Mucosa of descending colon (tissue), 3 donors: ENCODE measurements at places on chromosomes 12 and 14.

- DNase-seq, result no peak
Observed at GRCh38 chr14:61491876-61492434, 170.6 kb downstream of the PRKCH start.

- DNase-seq, result no peak
Observed at GRCh38 chr12:84596266-84596665, 316.3 kb downstream of the SLC6A15 start.

- DNase-seq, result no peak
Observed at GRCh38 chr14:74685056-74685455, 27.8 kb downstream of the AREL1 start.

GRCh38 chr12:110640275-110641025 lies 26.5 kb downstream of the TCTN1 start:
- DNase-seq, result no peak

DNA sequence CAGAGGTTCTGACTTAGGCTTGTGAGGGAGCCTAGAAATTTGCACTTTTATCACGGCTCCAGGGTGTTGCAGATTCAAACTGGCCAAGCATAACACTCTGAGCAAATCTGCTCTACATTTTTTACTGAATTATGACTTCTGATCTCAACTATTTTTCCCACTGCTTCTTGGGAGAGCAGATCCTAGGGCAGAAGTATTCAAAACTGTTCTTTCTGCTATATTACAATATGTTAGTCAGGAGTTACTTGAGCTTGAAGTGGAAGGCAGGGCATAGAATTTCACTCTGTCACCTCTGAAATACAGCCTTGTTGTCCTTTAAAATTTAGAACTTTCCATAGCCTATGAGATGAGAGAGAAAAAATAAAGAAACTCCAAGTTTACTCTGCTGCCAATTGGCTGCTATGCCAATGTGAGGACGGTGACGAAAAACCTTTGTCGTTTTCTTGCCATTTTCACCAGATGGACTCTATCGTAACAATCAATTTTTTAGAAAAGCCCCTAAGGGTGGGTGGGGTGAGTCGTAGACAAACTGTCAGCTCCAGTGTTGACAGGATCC lies 16.4 kb upstream of the KERA start:
- DNase-seq, result no peak

DNA sequence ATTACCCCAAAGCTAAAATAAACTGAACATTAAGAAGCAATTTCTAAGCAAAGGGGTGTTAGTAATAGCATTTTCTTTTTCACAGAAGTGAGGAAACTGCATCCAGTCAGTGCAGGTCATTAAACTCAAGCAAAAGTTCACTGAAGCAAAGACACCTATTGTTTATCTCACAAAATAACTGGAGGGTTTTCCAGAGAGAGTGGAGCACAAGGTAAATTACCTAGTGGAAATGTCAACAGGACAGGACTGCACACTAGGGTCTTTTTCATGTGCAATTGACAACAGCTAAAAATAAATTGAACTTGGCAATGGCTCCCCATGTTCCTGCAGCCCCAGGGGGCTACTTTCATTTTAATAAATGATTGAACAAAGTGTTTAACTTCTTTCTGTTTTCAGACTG lies 742.0 kb downstream of the GALC start:
- no peak for DNase-seq

DNA sequence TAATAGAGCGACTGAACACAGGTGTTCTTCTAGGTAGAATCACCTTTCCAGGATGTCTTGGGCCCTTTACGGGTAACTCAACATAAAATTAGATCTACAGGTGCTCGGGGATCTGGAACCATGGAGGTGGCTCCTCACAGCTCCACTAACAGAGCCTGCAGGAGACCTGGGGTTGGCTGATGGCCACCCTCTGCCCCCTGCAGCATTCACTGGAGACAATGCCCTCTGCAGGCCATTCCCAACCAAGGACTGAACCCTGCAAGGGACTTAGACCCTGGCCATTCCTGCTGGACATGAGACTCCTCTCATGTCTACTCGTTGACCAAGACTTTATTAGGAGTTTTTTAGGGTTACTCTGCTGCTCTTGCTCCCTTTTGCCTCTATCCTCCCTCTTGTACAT lies 58.5 kb upstream of the PPP4R3A start:
- no peak for DNase-seq

- no peak for DNase-seq
Observed at GRCh38 chr12:98343002-98343567, 172.3 kb upstream of the TMPO start.

DNA sequence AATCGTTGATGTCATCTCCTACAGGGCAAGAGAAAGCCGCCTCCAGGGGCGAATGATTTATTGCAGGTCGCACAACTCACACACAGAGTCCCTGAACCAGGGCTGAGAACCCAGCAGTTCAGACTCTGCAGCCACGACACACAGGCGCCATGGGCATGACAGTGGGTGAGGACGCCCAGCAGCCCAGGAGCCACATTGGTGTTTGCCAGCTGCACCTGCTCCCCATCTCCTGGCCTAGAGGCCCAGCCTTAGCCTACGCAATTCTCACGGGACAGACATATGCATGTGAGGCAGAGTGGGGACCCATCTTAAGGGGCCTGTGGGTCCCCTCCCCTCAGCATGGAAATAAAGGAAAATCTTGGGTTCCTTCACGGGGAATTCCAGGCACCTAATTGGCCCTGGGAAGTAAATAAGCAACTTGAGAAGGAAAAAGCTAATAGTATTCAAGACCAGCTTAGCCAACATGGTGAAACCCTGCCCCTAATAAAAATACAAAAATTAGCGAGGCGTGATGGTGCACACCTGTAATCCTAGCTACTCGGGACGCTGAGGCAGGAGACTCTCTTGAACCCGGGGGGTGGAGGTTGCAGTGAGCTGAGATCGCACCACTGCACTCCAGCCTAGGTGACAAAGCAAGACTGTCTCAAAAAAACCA lies 69.3 kb downstream of the RIMBP2 start:
- no peak for DNase-seq

GRCh38 chr12:44532940-44533339 lies 343.2 kb downstream of the NELL2 start:
- DNase-seq, result no peak

DNA sequence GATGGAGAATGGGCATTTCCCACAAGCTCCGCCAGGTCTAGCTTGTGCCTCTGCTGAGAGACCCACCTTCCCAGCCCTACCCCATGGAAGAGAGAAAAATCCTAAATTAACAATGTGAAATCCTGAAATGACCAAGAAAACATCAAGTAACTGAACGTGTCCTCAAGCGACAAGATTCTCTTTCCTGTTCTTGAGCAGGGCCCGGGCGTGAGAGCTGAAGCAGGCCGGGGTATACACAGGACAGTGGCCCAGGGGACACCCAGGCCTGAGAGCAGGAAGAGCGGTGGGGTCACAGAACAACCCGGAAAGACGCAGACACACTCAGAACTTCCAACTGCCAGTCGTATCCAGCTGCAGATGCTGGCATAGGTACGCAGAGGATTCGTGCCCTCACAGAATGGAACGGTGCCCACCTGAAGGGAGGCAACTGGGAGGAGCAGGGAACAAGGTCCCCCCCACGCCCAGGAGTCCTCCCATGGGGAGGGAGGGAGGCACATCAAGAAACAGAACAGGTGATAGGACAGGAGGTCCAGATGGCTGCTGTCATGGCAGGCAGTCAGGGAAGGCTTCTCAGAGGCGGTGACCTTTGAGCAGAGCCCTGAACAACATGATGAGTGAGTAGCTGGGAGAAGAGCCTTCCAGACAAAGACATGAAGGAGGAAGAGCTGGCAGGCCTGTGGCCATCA lies 9.1 kb downstream of the RIMBP2 start:
- no peak for DNase-seq

- no peak for DNase-seq
Observed at GRCh38 chr14:87196436-87196835, 796.5 kb downstream of the GALC start.

GRCh38 chr12:57280211-57281062 lies 29.4 kb upstream of the STAC3 start:
- DNase-seq, result peak; percentile 71

DNA sequence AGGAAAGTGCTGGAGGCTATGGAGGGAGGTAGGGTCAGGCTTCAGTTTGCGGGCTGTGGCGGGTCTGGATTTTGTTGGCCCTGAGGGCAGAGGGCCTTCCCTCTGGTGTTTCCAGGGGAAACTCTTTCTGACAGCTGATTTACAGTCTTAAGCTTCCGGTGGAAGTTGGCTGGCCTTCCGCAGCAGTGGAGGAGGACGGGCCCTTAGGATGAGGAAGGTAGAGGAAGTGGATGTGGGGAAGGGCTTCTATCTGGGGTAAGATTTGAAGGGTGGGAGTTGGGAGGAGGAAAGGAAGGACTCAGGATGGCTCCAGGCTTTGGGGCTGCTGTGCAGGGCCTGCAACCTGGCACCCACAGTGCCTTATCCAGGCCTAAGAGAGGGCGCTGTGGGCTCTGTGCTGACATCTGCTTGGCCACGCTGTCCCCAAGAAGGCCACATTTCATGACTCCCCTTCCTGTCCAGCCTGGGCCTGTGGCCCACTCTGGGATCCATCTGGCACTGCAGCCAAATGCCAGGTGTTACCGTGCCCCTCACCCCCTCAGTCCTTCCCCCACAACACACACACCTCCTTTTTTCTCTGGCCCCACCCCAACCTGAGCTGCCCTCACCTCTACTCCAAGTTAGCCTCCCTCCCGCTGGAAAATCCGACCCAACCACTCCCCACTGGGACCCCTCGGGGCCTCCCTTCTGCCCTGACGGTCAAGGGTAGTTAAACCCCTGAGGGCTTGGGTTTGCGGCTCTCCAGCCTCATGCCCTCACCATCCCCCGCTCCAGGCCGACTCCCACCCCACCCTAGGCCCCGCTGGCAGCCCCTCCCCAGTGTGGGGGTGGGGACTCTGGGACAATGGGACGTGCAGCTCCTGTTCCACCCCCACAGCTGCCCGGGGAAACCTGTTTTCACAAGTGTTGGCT lies 7.7 kb upstream of the PPP1R13B start:
- DNase-seq, result peak; percentile 65

DNA sequence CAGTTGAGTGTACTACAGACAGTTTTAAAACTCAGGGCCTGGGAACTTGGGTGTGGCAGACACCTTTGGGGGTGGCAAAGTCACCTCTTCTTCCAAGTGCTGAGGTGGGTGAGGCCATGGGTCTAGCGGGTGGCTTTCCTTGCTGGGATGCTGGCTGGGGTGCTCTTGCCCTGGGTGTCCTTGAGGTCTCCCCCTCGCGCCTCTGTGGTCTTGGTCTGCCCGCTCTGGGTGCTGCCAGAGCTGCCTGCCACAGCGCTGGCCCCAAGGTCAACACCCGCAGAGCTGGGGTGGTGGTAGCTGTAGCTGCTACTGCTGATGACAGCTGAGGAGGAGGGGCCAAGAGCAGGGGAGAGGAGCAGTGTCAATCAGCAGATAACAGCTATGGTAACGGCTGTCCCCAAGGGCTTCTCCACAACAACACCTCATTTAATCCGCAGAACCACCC lies 6.8 kb downstream of the KRT74 start:
- no peak for DNase-seq

DNA sequence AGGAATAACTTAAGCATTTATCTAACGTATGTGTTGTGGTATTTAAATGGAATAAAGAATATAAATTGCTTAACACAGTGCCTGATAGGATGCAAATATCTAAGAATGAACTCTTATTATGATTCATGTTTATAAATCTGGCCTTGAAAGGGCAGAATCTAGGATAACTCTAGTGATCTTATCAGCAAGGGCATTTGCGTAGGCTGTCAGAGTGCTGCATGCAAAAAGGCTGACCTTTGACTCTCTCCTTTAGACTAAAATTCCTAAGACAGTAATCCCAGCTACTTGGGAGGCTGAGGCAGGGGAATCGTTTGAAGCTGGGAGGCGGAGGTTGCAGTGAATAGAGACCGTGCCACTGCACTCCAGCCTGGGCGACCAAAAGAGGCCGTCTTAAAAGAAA lies 31.3 kb upstream of the ANP32D start:
- no peak for DNase-seq

DNA sequence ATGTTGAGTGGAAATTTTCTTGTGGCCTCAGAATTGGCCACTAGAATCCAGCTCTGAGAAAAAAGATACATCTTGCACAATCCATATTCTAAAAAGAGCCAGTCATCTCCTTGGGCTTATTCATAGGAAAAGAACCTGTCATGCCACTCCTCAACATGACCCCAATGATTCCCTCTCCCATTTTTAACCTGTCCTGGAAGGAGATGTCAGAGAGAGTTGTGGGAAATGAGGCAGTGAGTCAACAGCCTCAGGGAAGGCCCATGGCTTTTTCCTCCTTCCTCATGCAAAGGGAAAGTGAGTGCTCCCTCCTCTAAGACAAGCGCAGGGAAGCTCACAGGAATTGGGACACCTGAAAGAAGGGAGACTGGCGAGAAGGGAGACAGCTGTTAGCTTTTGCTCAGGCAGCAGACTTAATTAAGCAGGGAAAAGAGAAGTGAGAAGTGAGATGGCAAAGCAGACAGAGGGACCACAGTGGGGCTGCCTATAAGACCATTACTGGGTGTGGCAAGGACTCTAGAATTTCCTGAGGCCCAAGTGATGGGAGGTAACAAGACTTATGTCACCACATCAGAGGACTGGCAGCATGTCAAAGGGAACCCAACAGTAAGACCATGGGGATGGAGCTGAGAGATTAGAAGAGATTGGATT lies 10.2 kb upstream of the DHRS7 start:
- DNase-seq, result no peak

DNA sequence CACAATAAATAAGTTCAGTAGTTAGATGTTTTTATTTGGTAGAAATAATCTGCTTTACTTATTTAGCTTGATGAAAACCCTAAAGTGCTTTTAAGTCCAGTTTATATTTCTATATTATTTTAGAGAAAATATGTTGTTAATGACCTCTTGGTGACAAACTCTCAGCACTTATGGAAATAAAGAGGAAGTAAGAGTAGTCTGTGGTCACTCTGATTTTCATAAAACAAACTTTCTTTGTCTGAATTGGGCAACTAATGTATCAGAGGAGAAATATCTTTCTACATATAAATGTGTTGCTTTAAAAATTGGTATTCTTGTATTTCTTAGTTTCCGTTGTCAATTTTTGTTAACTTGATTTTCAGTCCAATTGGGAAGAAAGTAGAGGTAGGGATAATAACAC lies 878.9 kb upstream of the SEL1L start:
- no peak for DNase-seq

DNA sequence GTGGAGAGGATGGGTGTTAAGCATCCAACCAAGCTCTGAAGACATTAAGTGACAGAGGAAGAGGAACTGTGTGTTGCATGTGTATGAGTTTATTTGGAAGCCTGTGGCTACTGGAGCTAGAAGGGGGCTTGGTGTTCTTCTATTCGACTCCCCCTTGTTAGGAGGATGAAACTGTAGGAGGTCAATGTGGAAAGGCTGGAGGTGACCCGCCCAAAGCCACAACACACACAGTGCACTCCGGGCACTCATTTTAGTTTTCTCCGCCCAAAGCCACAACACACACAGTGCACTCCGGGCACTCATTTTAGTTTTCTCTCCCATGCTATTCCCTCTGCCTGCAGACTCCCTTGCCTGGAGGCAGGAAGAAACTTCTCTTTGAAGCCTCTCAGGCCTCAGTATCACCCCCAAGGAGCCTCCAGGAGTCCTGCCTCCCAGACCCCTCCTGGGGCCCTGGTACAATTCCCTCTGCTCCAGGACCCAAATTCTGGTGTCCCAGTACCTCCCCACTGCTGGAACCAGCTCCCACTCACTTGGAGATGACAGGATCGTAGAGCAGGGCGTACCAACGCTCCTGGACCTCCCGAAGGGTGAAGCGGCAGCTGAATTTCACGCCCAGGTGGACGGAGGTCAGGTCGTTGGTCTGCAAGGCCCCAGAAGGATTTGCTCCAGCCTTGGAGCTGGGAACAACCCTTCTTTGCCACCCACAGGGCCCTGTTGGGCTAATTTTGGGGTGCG lies 3.8 kb downstream of the MCRS1 start:
- DNase-seq, result no peak
